NCI-H1092 (cell line): ENCODE measurements at places on chromosomes 2 and 18.

- DNase-seq, result no peak
These were observed 35.6 kb downstream of the PXDN start for GRCh38 chr2:1708476-1709334.

- no peak for DNase-seq
These were observed 30.3 kb upstream of the PDK1 start for GRCh38 chr2:172525601-172526000.

DNA sequence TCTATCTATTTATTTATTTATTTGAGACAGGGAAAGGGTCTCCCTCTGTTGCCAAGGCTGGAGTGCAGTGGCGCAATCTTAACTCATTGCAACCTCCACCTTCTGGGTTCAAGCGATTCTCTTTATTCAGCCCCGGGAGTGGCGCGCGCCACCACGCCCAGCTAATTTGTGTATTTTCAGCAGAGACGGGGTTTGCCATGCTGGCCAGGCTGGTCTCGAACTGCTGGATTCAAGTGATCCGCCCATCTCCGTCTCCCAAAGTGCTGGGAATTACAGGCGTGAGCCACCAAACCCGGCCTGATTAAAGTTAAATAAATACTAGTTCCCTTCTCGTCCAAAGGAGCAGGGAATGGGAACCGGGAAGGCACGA is 4.2 kb upstream of the CTDSP1 start:
- DNase-seq, result no peak

DNA sequence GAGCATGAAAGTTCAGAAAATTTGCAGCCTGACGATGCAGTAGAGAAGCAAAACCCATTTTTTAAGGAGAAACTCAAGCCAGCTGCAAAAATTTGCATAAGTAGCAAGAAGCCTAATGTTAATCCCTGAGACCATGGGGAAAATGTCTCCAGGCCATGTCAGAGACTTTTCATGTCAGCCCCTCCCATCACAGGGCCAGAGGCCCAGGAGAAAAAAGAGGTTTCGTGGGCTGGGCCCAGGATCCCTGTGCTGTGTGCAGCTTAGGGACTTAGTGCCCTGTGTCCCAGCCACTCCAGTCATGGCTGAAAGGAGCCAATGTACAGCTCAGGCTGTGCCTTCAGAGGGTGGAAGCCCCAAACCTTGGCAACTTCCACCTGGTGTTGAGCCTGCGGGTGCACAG is 533.0 kb downstream of the THSD7B start:
- no peak for DNase-seq

DNA sequence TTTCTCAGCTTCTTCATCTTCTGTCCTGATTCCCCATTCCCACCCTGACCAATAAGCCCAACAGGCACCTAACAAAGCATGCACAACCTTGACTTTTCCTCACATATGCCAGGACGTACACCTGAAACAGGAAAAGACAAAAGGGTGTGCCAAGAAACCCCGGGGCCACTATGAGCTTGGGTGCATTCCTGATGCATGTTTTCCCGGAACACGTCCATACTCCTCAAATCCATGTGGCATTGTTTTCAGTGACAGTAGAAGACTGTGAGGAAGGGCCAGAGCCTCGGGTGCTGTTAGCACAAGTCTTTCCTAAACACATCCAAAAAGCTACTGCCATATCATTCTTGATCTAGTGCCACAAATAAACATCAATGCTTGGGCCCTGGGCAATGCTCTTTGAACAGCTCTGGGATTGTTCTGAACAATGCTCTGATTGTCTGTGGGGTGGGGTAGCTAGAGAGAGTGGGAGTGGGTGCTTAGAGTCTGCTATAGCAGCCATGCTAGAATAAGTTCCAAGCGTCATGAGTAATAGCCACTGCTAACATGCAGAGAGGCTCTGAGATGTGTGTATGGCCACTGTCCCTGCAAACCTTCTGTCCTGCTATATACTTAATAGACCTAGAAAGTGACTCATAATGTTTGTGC is 181.7 kb upstream of the CRIM1 start:
- DNase-seq, result no peak

DNA sequence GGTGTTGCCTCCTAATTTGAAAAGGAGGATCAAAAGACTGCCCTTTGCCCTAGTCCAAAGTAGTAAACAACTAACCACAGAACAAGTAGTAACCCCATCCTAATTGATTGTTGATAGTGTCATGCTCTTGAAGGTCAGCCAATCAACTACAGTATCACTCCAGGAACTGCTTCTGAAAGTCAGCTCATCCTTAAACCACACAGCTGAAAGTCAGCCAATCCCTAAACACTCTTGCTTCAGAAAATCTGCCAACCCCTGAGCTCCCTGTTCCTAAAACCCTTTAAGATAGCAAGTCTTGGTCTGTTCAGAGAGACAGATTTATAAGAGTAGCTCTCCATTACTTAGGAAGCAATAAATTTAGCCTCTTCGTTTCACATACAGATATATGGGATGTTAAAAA is 51.6 kb upstream of the CPO start:
- no peak for DNase-seq

- DNase-seq, result no peak
These were observed 45.4 kb upstream of the ASB18 start for GRCh38 chr2:236309669-236310029.

- DNase-seq, result peak; percentile 48
These were observed 34.2 kb downstream of the TRAPPC12 start for GRCh38 chr2:3413697-3414096.

DNA sequence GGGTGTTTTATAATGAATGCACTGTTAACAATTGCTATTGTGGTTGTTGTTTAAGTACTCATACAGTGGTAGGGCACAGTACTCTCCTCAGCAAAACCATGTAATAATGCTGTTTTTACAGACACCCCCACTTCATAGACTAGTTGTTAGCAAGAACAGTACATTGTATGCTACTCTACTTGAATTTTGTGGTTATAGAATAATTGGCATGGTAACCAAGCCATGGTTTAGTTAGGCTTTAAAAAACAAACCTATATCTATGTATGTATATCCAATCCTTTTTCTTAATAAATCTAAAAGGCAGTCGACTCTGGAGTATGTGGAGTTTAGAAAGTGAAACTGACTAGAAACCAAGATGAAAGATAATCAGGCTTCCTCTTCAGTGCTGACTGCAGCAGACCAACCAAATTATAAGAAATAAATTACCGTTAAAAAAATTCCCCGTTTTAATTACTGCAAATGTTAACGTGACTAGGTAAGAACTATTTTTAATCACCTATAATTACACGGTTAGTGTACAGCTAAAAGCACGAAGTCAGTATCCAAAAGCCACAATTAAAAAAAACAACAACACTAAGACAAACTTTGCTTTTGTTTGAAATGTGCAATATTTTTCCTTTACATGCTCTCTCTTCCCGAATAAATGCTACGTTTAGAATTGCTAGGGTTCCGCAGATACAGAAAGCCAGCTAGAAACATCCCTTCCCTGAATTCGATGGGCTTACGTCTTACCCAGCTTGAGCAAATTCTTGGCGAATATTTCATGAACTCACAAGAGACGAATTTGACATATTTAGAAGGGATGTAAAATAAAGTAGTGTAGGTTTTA is 113.3 kb upstream of the SERTAD2 start:
- no peak for DNase-seq

DNA sequence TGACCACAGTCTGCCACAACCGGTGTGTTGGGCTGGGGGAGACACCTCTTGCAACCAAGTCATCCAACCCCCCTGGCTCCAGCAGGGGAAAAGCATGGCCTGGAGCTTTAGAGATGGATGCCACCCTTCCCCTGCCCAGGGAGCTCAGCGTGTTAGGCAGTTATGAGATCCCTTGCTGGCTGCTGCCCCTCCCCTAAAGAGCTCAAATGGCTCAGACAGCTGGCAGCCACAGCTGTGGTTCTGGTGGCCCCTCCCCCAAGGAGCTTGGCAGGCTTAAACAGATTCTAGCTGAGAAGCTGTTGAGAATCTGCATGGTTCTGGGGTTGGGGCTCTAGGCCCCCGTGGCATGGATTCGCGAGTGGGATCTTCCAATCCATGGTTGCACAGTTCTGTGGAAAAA is 64.7 kb downstream of the TEX51 start:
- no peak for DNase-seq

DNA sequence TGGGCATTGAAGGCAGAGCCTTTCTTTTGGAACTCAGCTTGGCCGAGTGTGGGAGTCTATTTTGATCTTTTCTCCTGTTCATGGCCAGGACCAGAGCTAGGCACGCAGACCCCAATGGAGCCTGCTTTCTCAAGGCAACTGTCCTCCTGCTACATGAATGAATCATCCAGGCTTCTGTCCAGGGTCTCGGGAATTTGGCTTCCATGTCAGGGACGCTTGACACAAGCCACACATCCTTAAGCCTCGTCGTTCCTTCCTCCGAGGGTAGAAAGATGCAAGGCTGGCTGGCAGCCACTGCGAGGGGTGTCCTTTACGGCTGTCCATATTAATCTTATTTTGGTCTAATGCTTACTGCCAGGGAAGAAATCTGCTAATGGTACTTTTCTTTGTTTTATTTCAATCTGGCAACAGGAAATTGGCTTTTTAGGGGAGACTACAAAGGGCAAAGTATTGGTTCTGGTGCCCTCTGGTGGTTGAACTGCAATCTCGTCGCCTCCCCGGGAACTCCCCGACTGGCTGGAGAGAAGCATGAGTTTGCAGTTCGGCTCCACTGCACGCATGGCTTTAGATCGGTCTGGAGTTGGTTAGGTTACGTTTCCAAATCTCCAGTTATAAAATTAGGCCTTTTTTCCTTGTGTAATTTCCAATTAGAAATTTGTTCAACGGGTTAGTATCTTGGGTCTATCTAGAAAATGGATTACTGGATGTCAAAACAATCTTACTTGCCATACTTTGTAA is 135.2 kb downstream of the ALPK2 start:
- DNase-seq, result peak; percentile 50

DNA sequence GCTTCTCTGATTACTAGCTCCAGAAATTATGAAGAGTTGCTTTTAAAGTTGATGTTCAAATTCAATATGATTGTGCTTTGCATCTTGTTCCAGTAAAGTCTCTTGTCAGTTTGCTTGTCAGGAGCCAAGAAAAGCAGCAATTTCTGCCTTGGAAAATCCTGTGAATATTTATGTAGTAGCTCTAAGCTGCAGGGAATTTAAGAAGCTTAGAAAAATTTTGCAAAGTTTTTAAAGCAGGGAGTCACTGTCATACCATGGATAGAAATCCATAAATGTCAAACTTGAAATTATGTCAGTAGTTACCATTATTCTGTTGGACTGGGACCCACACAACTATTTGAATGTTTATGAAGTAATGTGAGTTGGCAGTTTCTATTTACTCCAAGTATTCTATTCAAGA is 169.3 kb downstream of the TMEM200C start:
- no peak for DNase-seq

GRCh38 chr18:4224031-4224704 is 230.9 kb downstream of the DLGAP1 start:
- DNase-seq, result no peak

DNA sequence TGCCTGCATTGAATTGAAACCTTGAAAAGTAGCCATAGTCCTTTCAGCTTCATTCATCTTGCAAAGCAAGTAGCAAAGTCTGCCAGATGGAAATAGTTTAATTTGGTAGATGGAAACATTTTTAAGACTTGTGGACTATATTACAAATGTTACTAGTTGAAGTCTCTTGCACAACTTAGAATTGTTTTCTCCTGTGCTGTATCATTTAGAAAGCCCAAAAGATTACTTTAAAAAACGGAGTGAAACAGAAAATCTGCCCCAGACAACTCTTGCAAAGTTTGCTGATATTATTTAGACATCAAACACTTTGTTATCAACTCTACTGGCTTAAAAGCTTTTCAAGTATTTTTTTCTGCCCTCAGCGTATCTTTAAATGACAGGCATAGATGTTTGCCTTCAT is 335.0 kb downstream of the RPRM start:
- DNase-seq, result no peak

DNA sequence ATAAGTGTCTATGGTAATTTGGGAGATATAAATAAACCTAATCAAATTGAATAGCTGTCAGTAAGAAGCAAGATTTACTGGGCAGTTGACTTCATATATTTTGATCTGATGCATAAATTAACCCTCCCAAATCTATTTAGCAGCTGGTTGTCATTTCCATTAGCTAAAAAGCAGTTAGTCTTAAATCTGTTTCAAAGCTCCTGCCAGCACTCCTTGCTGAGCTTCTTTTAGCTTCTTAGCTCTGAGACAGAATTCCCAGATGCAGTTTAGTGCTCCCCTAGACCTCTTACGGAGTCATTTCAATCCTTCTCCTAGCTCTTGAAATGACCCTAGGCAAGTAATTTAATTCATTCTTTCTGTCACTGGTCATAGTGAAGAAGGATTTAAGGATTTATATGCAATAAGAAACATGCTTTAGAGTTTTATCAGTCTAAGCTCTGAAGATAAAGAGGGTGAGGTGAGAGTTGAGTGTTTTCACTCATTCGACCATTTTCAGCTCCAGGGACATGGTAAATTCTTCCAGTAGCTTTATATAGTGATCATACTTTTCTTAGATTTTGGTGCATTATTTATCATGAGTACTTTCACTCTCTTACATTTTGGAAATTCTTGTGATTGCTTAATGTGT is 98.9 kb downstream of the PHLPP1 start:
- no peak for DNase-seq

- no peak for DNase-seq
These were observed 117.8 kb downstream of the DYM start for GRCh38 chr18:49342690-49343089.

DNA sequence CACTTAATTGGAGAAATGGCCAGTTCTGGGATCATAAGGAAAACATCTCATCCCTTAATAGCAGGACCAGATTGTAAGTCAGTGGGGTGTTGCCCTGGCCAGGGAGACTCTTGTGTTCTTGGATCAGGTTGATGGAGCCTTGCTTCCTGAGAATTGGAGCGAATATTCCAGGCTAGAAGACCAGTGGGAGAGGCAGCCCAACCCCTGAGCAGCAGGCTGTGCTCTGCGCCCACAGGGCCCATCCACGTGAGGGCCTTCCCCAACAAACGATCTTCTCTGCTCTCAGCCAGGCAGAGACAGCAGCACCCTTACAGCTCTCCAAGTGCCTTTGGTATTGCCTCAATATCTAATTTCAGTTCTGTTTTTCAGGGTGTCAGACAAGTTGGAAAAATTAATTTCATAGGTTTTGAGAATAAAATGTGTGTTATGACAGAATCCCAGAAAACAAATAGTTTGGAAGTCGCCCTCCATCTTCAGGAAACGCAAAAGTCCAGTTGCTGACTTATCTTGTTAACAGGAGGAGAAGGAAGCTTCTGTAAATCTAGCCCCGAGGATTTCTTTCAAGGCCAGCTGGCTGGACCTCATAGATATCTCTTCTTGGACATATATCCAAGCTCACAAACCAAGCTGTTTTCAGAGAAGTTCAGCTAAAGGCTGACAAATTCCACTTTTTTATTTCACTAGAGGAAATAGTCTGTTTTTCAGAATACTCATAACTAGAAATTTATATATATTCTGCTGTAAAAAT is 105.5 kb downstream of the COPS8 start:
- DNase-seq, result no peak

- no peak for DNase-seq
These were observed 67.6 kb downstream of the FEZ2 start for GRCh38 chr2:36530178-36530982.

- DNase-seq, result no peak
These were observed 64.7 kb upstream of the CWC22 start for GRCh38 chr2:180071797-180072196.

GRCh38 chr2:58237741-58238140 is 3.4 kb downstream of the FANCL start:
- no peak for DNase-seq
